ENCODE measurements at places on chromosomes 1 and 21.

DNA sequence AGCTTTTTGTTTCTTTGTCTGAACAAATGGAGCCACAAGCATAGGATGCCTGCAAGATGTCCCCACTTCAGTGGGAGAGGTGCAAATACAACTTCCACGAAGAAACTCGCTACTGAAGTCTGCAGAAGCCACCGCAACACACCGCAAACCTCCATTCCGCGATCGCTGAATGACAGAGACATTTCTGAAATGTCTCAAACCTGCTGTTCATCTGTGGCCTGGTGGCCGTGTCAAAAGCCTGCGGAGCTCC, 1.0 kb downstream of the TP53BP2 start:
- peak; percentile 57 for DNase-seq

DNA sequence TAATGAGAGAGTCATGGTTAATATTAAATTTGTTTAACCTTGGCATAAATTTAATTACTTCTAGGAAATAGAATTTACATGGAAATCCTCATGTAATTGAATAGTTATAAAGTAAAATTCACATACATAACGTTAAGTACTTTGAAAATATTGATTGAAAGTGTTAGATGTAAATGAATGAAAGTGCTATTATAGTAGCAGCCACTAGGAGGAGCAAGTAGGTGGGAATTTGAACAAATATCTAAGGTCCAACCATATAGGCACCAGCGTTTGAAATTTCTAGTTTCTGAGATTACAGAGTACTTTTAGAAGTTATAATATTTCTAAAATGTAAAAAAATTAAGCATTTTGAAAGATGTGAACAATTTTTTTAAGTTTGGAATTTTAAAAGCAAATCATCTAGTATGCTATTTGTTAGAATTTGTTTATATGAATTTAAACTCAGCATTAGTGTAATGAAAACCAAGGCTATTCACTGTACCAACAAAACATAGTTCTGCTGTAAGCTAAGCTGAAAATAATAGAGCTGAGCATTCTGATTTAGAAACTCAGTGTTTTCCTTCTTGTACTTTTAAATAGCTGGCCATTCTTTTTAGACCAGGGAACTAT, 3.3 kb downstream of the B3GALT2 start:
- no peak for DNase-seq

- peak; percentile 7 for DNase-seq
Observed at GRCh38 chr1:8816831-8817411, 519 bp downstream of the RERE start.

DNA sequence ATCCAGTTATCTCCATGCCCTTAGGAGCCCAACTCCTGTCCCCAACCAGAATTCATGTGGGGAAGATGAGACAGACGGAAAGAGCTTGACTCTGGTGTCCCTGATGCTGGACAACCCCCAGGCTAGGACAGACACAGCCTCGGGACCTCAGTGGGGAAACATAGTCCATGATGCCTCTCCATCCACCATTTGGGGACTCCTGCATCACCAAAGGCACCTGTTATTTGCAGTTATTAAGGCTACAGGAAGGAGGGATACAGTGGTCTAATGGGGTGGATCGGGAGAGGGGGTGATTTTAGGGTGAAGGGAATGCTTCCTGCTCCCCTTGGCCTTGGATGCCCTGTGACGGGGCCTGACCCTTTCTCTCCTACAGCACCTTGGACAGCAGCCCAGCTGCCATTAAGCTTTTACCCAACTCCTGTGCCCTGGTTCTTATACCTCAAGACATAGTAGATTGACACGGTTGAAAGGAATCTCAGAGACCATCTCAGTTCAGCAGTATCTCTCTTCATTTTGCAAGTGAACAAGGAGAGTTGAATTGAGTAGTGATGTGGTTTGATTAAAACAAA, 111.6 kb downstream of the MATN1 start:
- DNase-seq: no peak

- no peak for DNase-seq
Observed at GRCh38 chr1:84480650-84481049, 1.6 kb downstream of the RPF1 start.

- no peak for DNase-seq
Observed at GRCh38 chr1:14522926-14523241, 75.6 kb upstream of the KAZN start.

DNA sequence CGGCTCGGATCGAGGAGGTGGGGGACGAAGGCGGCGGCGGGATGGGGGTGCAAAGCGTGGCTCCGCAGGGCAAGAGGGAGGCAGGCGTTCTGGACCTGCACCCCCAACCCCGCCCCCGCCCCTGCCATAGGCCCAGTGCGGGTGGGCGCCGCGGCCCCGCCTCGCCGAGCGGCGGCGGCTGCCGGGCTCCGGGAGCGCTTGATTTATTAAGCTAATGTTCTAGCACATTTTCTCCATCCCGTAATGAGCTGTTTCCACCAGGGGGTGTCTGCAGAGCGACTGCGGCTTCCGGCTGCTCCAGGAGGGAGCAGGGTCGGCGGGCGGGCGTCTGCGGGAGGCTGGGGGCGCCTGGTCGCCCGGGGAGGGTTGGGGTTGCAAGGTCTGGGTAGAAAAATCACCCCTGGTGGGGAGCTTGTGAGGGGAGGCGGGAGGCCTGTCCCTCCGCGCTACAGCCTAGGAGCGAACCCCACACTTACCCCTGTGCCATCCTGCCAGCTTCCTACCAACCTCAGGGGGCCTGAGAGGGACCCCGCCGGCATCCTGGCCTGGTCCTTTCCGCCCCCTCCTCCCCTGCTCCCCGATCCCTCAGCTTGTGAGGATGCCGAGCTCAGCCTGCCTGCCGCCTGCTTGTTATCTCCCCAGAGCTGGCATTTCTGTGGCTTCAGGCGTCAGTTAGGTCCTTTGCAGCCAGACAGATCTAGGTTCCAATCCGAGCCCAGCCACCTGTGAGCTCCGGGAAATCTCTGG, 48.5 kb upstream of the ACOT11 start:
- no peak for DNase-seq

DNA sequence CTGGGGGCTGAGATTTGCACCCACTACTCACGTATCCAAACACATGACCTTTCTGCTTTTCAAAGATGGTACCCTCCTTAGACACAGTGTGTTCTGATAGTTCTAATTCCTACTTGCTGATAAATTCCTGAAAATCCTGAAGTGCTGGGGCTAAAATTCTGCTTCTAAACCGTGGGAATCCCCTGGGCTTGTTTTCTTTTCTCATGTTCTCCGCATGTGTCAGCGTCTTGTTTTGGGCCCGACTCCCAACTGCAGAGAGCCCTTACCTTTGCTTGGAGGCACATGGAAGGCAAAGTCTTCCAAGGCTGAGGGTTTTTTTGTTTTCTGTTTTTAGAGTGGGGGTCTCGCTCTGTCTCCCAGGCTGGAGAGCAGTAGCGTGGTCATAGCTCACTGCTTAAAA, 27.2 kb downstream of the PSMG1 start:
- no peak for DNase-seq

- DNase-seq: no peak
Observed at GRCh38 chr21:35266546-35266945, 217.4 kb upstream of the RUNX1 start.

Data from stimulated activated CD4-positive, alpha-beta T cell treated with anti-CD3 and anti-CD28 coated beads, TNF-alpha, amount 100 ng/mL, for 24 hours (primary cell).